ENCODE measurements at places on chromosomes 3 and 15.

DNA sequence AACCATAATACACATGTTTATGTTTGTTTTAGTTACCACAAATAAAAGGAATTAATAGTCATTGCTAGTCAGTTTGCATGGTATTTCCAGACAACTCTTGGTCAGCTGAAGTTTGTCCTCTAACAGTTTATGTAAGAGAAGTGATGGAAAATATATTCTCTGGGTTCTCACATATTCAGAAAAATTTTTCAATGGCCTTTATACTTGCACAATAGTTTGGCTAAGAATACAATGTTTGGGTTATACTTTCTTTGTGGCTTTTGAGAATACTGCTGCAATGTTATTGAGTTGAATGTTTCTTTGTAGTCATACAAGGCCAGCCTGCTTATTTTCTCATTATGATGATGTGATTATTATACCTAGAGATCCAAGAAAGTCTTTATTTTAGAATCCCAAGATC lies 133.9 kb downstream of the RAP2B start:
- DNase-seq, result no peak

DNA sequence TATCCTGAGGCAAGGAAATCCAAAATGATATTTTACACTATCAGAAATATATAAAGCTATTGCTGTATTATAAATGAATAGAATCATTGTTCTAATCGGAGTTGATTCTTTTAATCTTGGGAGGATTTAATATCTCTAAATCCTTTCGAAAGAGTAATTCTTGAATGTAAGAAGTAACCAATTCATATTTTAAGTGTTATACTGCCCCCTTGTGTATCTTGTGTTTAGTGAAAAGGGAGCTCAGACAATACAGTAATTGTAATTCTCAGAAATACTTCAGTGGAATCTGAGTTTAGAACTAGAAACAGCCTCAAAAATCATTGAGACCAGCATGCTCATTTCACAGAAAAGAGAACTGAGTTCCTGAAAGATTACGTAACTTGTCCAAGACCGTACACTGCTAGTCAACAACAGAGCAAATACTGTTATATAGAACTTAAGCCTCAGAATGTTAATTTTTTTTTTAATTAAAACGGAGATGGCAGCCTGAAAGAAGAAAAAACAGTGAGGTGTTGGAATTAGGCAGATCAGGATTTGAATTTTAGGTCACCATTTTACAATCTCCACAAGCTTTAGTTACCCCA lies 42.9 kb downstream of the PLCH1 start:
- DNase-seq, result peak; percentile 63

- DNase-seq, result no peak
Observed at GRCh38 chr3:42526616-42527367, 24.3 kb downstream of the VIPR1 start.

DNA sequence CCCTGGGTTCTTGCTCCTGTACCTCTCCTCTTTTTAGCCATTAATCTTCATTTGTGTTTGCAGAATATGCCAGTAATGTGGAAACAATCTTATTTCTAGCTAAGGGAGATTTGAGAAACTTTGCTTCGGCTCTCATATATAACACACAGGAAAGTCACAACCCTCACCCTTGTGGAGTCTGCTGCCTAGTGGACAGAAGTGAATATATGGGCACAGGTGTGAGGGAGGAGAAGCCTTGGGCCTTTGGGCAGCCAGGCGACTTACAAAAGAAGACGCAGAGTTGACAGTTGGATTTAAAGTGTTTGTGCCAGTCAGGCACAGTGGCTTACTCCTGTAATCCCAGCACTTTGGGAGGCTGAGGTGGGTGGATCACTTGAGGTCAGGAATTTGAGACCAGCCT lies 181.8 kb upstream of the TBL1XR1 start:
- no peak for DNase-seq

GRCh38 chr3:112979244-112979832 lies 4.4 kb upstream of the CD200R1 start:
- DNase-seq, result peak; percentile 49

DNA sequence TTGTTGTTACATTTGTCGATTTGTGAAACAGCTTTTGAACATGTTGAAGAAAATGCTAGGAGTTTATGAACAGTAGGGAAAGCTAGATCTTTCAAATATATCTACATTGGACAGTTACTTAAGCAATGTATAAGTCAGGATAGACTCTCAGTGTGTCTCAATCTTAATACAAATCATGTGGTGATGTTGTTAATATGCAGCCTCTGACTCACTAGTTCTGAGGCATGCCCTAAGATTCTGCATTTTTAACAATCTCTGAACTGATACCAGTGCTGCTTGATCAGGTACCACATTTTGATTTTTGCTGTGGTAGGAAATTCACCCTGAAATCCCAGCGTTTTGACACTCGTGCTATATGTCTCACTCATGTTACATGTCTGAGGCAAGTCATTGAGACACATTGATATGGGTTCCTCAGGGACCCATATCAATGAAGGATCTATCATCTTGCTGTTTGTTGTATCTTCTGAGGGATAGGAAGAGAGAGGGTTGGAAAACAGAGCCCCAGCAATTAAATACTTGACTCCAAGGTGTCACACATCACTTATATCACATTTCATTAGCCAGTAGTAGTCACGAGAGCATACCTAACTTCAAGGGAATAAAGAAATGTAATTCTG lies 597.9 kb downstream of the TAFA4 start:
- DNase-seq, result no peak

- DNase-seq, result no peak
Observed at GRCh38 chr3:46381625-46382024, 10.9 kb downstream of the CCR5 start.

DNA sequence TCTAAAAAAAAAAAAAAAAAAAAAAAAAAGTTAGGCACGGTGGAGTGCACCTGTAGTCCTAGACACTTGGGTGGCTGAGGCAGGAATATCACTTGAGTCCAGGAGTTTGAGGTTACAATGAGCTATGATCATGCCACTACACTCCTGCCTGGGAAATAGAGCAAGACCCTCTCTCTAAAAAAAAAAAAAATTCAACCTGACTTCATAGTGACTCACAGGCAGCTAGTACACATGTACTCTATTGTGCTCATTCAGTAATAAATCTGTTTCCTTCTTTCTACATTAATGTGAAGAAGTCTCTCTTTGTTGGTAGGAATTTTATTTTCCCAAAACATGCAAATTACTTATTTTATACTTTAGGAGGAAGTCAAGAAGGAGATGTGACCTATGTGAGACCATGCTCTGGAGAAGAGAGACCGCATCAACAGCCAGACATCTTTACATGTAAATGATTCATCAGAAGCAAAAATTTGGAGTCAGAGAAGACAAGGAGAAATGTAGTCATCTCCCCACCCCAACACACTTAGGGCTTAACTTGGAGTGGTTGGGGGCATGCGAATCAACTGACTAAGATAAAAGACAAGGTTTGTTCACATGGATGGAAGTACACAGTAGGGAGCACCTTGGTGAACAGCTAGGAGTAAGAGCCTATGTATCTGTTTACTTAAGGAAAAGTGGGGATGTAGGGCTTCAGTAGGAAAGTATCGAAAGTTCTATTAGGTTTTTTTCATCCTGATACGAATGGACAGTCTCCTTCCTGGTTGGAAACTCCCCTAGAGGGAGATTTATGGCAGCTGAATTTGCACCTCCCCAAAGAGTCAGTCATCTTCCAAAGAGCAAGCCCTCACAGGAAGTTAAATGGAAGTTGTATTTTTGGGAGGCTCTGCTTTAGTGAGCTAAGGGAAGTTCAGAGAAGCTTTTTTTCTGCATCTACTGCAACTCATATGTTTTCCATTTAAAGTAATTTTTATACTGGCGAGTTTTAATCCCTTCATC lies 23.0 kb upstream of the NMD3 start:
- DNase-seq, result no peak

DNA sequence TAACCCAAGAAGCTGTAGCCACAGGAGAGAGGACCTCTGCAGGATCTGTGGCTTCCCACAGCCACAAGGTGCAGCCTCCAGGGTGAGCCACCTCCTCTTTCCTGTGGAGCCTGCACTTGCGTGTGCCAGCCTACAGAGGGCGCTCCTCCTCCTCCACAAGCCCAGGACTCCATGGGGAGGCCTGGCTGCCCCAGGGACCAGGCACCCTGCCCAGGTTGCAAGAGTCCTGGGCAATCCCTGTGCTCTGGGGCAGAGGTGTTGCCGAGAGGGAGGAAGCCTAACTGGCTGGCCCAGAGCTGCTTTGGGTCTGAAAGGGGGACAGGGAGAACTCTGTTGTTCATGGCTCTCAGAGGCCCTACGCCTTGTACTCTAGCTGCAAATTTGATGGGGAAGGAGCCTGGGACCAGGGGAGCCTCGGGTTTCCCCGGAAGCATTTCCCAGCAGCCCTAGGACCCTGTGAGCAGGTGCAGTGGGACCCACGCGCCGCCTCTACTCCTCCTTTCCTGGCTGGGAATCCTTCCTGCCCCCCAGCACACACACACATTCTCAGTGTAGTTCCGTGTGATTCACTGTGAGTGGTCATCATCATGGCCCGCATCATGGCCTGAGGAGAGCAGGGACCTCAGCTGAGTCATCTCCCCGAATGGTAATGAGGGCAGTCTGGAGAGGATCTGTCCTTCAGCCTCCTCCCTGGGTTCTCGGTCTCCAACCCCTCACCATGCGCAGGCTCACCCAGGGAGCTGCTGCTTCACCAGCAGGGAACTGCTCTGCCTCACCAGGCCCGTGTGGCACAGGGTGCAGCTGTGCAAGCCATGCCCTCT lies 24.3 kb downstream of the TBC1D21 start:
- peak; percentile 33 for DNase-seq

GRCh38 chr15:96582473-96582872 lies 252.0 kb downstream of the NR2F2 start:
- no peak for DNase-seq

DNA sequence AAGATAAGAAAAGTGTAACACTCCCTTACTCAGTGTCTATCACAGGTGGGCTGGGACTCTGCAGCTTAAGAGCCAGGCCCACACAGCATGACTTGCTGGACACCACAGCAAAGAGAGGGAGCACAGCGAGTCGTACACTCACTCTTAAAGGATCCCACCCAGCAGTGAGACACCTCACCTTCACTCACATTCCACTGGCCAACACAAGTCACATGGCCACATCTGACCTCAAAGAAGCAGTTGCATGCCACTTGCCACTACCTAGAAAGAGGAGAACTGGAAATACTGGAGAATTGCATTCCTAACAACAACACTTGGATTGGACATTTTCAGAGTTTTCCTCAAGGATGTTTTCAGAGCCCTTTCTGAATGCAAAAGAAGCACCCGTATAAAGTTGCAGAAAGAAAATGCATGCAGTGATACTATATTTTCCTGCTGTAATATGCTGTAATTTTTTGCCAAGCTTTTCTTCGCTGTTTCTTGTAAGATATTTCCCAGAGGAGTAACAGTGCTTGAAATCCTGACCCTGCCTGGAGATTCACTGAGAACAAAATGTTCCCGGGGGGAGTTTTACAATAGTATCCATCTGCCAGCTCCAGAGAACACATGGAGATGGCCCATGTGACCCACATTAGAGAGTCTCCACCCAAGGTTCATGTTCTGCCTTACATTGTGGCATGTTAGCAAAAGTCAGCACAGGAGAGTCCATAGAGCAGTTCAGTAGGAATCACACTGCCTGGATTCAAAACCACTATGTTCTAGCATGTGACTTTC lies 42.2 kb downstream of the TRIM42 start:
- DNase-seq, result peak; percentile 84

DNA sequence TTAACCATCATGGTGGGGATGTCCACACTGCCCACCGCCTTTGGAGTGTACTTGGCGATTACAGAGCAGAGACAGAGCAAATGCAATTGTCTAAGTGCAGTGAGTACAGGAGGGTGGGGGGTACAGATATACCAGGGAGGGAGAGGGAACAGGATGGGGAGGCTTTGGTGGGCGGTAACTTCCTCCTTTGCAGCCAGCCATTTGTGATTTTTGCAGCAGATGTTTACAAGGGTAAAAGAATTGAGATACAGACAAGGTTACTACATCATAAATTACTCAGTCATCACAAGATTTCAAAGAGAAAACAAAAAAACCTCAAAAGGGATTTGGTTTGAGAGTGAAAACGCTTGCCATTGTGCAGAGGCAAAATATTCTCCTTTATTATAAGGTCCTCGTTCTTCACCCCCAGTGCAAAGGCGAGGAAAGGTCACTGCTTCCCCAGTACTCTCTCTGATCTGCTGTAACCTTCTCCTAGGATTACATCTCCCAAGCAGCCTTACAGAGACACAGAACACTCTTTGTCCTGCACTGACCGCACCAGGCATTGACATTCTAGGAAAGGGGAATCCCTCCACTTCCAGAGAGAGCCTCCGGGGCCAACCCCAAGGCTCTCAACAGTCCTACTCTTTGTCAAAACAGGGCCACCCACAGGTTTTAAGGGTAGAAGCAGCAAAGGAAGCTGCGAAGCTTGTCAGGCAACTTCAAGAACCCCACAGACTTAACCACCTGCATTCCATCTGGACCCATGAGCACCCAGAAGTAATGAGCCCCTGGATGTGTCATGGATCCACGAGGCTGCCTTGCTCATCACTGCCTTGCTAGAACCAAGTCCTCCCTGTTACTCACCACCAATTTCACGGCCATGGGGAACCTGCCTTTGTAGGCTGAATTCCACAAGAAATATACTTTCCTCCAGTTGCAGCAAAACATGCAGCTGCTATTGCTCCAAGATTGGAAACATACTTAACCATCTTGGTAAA lies 117.3 kb downstream of the ADAMTS17 start:
- no peak for DNase-seq

- DNase-seq, result peak; percentile 65
Observed at GRCh38 chr3:20080956-20081554, 40.8 kb downstream of the KAT2B start.

GRCh38 chr15:52558196-52558595 lies 10.6 kb downstream of the ARPP19 start:
- no peak for DNase-seq
